ENCODE measurements at places on chromosomes 1 and 21. TPM values are rescaled to one million over a fixed set of nuclear protein-coding genes. Genes with fewer than 3 reads are reported as not detected.

Gene S100A7
- total RNA-seq: not detected

Gene SERPINC1
- total RNA-seq: not detected

Gene ASCL5
- not detected for total RNA-seq

Gene KRTAP24-1
- not detected for total RNA-seq

Gene SPATA1
- 0.85 TPM for total RNA-seq

Gene SLC25A34
- 3.9 TPM for total RNA-seq

Gene NFASC
- total RNA-seq: 13.0 TPM

Gene MX2
- total RNA-seq: 0.47 TPM

Gene FMO4
- total RNA-seq: 7.4 TPM

Gene LORICRIN
- total RNA-seq: not detected
